8988T (cell line): ENCODE measurements at places on chromosomes 12 and 14.

- DNase-seq: no peak
Observed at GRCh38 chr12:47819138-47819895, 386 bp downstream of the HDAC7 start.

GRCh38 chr12:34301251-34302130 lies 279.2 kb downstream of the ALG10 start:
- no peak for DNase-seq

DNA sequence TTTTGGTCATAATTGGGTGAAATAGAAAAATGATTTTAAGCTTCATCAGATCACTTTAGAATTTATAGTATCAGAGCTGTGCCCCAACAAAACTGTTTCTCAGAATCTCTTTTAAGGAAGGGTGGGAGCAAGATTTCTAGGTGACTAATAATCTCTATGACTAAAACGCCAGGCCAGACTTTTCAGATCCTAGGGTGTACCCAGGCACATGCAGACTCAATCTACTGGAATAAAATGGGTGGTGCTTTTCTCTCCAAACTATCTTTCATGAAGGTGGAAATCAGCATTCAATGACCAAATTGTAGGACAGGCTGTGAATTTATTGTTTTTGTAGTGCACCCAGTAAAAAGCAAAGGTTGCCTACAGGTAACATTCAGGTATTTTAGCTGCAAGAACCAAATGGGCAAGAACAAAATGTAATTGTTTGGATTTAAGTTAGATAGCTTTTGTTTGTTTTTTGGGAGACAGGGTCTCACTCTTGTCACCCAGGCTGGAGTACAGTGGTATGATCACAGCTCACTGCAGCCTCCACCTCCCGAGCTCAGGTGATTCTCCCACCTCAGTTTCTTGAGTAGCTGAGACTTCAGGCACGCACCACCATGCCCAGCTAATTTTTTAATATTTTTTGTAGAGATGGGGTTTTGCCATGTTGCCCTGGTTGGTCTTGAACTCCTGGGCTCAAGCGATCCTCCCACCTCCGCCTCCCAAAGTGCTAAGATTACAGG lies 49.5 kb downstream of the PPP2R5C start:
- no peak for DNase-seq

DNA sequence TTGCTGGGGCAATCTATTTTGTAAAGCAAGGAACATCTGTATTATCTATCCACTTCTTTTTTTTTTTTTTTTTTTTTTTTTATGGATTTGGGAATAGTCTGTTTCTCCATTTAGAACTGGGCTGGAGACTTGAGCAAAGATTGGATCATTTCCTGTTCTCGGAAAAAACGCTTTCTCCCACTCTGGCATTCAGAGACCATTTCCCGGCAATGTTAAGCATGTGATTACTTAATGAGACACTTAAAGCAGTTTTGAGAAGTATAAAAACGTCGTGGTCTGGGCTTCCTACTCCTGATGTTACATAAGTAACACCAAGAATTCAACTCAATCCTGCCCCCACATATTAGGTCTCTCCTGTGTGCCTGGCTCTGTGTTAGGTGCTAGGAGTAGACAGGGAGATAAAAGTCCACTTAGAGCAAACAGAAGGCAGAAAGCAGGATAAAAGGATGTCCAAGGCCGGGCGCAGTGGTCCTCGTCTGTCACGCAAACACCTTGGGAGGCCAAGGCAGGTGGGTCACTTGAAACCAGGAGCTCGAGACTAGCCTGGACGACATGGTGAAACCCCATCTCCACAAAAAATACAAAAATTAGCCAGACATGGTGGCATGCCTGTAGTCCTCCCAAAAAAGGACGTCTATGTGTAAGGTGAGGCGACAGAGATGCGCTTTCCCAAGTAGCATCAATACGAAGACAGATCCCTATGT lies 152.1 kb upstream of the GSC start:
- no peak for DNase-seq

GRCh38 chr12:92444763-92445162 lies 258.0 kb upstream of the PLEKHG7 start:
- DNase-seq: no peak

DNA sequence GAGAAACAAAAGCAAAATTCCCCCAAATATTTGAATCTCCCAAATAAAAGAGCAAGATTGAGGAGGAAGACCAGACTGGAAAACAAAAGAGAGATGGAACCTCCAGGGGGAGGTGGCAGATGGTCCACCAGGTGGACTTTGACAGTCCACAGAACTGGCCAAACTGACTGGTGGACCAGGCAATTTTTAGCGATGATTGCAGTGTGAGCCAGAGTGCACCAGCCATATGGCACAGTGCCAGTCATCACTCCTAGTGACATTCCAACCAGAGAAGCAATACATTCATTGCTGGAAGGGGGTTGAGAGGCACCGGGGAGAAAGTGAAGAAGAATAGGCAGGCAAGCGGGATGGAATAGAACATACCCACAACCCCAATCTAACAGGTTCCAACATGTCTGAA lies 182.9 kb downstream of the EXOC5 start:
- DNase-seq: no peak
